ENCODE measurements at places on chromosomes 7 and 10.
A peak's percentile ranks its signal among the peaks of the same experiment; 100 is the strongest.

DNA sequence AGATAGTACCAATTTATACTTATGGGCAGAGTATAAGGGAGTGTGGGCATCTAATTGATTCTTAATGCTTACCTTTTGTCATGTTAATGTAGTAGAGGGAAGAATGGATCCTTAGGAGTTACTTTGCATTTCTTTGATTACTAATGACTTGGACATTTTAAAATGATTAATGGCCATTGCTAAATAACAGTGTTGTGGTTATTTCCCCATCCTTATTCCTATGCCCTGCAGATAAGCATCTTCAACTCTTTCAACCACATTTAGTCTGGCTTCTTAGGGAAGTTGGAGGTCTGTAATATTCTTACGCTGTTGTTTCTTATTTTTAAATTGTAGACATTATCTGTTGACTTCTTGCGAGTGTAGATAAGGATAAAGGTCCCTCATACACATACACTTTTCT lies 37.2 kb downstream of the KAT6B start:
- no peak for DNase-seq

GRCh38 chr10:116241085-116241484 lies 31.9 kb downstream of the GFRA1 start:
- DNase-seq = no peak

GRCh38 chr10:99629625-99629978 lies 9.4 kb upstream of the SLC25A28 start:
- DNase-seq = no peak

DNA sequence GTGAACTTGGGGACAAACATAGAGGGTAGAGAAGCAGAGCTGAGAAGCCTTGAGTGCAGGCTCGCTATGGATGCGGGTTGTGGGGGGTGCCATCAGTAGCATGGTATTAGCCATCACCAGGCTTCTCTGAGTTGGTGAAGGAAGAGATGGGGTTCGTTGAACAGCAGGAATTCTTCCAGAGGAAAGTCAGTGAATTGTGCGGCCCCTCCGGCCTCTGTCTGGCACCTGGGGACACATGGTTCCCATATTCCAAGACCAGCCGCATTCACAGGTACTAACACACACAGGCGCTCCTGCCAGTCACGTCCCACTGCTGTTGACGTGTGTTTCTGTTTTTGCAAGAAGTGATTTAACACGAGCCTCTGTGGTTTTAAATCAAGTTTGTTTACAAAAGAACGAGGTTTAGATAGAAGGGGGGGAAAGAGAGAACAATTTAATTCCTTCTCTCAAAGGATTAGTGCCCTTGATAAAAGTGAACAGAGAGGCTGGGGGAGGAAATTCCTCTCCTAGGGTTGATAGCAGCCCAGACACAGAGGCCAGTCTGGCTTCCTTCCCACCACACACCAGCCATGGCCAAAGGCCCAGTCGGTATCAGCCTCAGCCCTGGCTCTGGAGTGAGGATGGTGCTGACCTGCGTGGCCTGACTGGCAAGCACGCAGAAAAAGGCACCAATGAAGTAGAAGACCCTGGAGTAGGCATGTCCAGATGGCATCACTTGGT lies 252.6 kb upstream of the IGFBP3 start:
- no peak for DNase-seq

GRCh38 chr7:95213809-95214492 lies 110.4 kb downstream of the PON1 start:
- no peak for DNase-seq

GRCh38 chr7:151243045-151243349 lies 5.5 kb downstream of the SMARCD3 start:
- no peak for DNase-seq

GRCh38 chr10:72000073-72001032 lies 36.2 kb downstream of the CHST3 start:
- no peak for DNase-seq

- no peak for DNase-seq
These were observed 91.5 kb upstream of the PDE1C start for GRCh38 chr7:32161708-32162107.

DNA sequence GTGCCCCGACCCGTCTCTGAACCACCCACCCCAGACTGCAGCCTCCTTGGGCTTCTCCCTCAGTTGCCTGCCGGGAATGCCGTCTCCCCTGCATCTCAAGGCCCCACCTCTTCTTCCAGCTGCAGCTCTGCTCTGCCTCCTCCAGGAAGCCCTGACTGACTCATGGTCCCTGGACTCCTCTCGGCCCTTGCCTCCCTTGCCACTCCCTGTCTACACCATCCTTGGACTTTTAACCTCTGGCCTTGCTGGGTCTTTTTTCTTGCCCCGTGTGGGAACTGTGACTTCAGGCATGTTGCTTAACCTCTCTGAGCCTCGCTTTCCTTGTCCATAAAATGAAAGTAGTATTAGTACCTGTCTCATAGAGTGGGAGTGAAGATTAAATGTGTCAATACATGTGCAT lies 56.3 kb downstream of the C10orf105 start:
- no peak for DNase-seq

GRCh38 chr7:55515569-55516279 lies 56.6 kb downstream of the VOPP1 start:
- DNase-seq = peak; percentile 53

GRCh38 chr10:13973742-13974141 lies 357.0 kb downstream of the FRMD4A start:
- no peak for DNase-seq

GRCh38 chr7:144531181-144531580 lies 127.7 kb upstream of the NOBOX start:
- DNase-seq = no peak

GRCh38 chr10:86213148-86213547 lies 153.4 kb downstream of the GRID1 start:
- no peak for DNase-seq

DNA sequence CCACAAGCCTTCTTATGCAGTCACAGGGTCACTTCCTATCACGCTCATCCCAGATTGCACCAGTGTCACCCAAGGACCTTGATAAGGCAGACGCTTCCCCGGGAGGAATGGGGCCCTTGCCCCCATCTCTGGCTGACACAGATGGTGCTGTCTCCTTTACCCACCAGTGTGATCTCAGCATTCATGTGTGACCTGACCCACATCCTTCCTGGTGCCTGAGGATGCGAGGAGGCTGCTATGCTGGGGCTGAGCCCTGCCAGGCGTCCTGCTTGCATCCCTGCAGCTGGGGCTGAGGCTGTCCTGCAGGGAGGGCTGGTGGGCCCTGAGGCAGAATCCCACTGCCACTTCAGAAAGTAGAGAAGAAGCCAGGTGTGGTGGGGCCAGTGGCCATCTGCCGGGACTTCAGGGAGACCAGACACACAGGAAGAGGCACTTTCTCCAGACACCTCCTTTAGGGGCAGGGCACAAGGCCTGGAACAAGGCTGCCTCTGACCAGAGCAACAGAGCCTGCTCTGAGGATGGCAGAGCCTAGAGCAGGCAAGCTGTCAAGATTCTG lies 35.3 kb downstream of the RASGEF1A start:
- peak; percentile 47 for DNase-seq

- DNase-seq = no peak
These were observed 2.5 kb downstream of the JCAD start for GRCh38 chr10:30056767-30057355.

DNA sequence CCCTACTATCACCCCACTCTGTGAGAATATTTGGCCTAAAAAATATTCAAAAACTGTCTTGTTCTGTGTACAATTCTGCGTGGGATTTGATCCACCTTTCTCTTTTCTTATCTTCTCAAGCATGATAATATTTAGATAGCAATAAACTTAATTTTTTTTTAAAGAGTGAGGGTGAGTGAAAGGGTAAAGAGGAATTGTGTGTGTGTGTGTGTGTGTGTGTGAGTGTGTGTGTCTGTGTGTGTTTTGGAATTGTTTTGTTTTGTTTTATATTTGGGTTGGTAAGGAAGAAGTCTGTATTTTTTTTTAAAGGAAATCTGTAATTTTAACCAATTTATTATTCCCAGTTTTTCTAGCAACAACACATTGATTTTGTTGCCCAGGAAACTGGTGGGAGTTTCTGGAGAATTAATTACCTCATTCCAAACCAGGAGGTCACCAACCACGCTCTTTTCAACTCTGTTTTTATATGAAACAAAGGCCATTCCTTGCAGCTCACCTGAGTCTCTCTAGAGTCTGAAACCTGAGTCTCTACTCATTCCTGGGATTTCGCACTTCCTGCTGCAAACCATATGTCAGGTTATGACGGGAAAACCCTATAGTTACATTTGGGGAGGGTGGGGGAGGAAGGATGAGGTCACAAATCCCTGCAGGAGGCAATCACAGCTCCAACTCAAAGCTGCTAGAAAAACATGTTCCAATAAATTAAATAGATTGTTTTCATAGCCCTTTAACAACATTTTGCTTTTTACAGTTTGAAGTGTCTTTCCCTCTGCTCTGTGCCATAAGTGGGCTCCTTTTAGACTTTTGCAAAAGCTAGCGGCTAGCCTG lies 38.1 kb upstream of the XPNPEP1 start:
- no peak for DNase-seq

- DNase-seq = no peak
These were observed 526.9 kb upstream of the VSTM2A start for GRCh38 chr7:54015251-54015650.

DNA sequence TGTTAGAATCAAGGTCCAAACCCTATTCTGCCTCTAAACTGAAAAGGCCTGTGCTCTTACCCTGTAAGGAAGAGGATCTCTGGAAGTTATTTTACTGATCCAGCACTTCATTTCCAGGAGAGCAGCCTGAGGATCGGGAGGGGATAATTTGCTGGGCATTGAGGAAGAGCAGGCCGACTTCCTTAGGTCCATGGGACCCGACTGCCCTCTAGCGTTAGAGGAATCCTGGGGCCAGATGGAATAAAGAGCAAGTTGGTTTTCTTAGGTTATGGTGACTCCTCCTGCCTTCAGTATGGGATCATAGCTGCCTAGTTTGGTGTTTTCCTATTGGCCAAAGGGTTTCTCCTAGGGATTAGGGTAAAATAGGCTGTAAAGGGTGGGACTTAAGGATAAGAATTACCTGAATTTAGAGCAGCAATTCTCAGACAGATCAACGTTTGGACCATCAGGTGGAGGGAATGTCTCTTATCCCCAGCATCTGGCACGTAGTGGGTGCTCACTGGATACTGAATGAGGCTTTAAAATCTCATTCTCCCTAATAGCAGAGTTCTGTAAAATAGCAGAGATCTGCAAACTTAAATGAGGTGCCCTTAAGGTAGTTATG lies 40.0 kb upstream of the SORBS1 start:
- peak; percentile 66 for DNase-seq

GRCh38 chr10:111360260-111360925 lies 283.6 kb downstream of the ADRA2A start:
- peak; percentile 21 for DNase-seq

DNA sequence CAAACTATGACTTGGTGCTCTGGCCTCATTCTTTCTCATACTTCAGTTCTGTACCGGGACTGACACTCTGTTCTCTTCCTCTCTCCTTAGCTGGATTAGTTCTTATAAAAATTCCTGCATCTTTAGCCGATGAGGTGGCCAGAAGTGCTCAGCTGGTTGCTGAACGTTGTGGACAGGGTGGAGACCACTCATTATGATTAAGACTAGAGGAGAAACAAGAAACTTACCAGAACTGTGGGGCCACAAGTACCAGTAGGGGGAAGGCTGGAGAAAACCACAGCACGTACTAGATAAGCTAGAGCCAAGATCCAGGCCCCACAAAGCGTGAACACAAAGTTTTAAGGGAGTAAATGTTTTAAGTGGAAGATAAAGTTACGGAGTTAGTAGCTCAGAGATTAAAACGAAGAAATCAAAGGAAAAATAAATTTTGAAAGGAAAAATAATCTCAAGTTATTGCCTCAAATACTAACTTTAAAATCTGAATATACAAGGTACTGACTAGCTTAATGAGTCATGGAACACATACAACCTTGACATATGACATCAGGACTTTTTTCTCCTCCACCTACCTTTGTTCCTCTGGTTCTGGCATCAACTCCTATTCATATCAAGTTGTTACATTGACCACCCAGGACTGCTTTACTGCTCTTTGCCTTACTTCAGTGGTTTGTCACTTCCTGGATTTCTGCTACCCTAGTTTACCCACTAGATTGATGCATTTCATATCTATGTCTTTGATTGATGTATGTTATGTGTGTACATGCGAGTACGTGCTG lies 469.0 kb downstream of the TFEC start:
- no peak for DNase-seq

DNA sequence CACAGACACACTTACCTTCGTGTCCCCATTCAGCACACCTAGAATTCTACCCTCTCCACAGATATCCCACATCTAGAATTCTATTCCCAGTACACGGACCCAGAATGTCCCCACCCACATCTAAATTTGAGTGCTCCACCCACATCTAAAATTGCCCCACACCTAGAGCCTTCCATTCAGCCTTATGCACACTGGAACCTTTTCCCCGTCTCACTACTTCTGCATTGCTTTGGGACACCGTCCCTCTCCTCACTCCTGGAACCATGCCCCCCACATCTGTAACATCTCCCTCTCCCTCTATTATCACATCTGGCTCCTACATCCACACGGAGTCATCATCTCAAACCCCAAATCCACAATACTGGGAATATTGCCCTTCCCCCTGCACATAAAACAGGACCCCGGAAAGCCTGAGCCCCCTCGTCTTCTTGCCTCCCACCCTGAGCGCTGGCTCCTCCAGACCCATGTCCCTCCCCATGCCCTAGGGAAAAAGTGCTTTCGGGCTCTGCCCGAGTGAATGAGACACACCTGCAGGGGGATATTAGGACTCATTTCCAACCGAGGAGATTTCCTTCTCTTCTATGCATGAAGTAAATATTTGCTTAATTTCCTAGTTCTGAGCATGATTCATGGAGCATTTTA lies 125.8 kb upstream of the UNC5B start:
- DNase-seq = peak; percentile 2

- DNase-seq = peak; percentile 9
These were observed 95.1 kb upstream of the LRGUK start for GRCh38 chr7:134031835-134032617.

- peak; percentile 22 for DNase-seq
These were observed 46.8 kb downstream of the HIPK2 start for GRCh38 chr7:139730746-139731612.

- DNase-seq = no peak
These were observed 31.1 kb downstream of the TAX1BP1 start for GRCh38 chr7:27771111-27771510.

- DNase-seq = no peak
These were observed 192.1 kb downstream of the SORCS1 start for GRCh38 chr10:106972381-106972780.

GRCh38 chr10:31927565-31927883 lies 1.1 kb downstream of the ARHGAP12 start:
- no peak for DNase-seq
